Cerebellum (tissue), 4 donors: ENCODE measurements at places on chromosomes 16 and 17.

DNA sequence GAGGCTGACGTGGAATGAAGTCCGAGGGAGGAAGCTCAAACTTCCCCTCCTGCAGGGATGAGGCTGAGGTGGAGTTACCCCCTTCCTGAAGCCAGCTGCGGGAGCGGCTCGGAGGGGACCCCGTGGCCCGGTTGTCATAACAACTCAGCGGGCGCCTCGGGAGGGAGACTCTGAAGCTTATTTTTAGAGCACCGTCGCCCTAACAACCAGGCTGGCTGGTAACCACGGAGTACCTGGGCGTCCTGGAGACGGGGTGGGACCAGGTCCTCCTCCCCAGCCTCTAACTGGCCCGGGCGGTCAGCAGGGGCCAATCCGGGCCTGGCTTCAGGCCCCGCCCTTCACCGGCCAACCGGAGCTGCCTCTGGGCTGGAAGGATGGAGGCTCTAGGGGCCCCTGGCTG lies 27.7 kb downstream of the NECAB2 start:
- peak; percentile 93 for DNase-seq

DNA sequence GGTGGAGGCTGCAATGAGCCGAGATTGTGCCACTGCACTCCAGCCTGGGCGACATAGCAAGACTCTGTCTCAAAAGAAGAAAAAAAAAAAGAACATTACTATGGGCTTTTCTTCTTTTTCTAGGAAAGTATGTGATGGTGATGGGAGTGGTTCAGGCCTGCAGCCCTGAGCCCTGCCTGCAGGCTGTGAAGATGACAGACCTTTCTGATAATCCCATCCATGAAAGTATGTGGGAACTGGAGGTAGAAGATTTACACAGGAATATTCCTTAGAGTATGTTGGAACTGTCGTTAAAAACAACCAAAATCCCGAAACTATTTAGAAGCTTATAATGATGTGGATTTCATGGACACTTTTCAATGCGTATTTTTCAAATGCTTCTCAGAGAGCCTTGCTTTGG lies 5.3 kb downstream of the RMI2 start:
- DNase-seq, result no peak

- no peak for DNase-seq
Measured at GRCh38 chr17:75065562-75066151, 18.6 kb downstream of the KCTD2 start.

GRCh38 chr16:67326472-67327309 lies at the start of the genes KCTD19 and LRRC36:
TSS of gene KCTD19 (minus strand) at chr16:67326741. CDS start at chr16:67326707, 34 bp downstream.
TSS of gene LRRC36 (plus strand) at chr16:67326815. CDS start at chr16:67326863, 48 bp downstream.
- DNase-seq, result peak; percentile 78

GRCh38 chr16:51129105-51129504 lies 22.0 kb downstream of the SALL1 start:
- DNase-seq, result no peak

DNA sequence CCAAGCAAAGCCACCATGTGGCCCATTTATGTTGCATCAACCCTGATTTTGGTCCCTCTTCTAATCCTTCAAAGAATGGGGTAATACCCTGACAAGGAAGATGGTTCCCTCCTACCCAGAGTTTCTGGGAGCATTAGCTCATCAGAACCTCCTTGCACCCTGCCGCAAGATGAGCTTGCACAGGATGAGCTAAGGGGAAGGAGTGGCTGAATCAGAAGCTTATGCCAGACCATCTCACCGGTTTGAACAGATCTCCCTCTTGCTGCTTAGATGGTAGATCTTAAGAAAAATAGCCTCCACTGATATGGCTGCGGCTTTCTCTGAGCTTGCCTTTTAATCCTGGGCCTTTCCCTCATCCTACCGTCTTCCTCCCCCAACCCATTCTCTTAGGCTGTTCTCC lies 175.1 kb downstream of the SOX9 start:
- no peak for DNase-seq

GRCh38 chr16:49733313-49734009 lies 122.5 kb downstream of the ZNF423 start:
- DNase-seq, result no peak

GRCh38 chr16:10080051-10080772 lies 102.0 kb downstream of the GRIN2A start:
- peak; percentile 86 for DNase-seq

DNA sequence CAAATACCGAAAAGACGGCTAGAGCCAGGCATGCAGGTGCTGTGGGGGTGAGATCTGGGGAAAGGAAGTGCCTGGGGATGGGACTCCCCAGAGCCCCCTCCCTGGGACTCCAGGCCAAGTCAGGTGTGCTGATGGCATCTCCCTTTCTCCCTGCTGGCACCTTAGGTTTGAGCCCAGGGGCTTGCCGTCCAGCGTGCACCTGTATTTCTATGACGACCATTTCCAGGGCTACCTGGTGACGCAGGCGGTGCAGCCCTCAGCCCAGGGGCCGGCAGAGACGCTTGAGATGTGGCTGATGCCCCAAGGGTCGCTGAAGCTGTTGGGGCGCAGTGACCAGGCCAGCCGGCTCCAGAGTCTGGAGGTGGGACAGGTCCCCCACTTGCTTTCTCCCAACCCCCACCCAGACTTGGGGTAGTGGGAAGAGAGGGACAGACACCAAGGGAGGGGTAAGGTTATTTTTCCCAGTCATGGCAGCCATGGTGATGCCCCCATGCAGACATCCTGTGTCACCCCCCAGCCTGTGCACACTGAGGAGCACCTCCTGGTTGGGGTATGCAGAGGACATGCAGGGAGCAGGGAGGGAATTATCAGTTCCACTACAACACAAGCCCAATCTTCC lies 11.1 kb downstream of the XYLT2 start:
- DNase-seq, result no peak

- no peak for DNase-seq
Measured at GRCh38 chr17:60395508-60396065, 3.7 kb upstream of the USP32 start.

- no peak for DNase-seq
Measured at GRCh38 chr16:89026121-89026612, 49.2 kb upstream of the CBFA2T3 start.

GRCh38 chr17:35183332-35183731 lies 10.9 kb downstream of the SLC35G3 start:
- DNase-seq, result no peak

DNA sequence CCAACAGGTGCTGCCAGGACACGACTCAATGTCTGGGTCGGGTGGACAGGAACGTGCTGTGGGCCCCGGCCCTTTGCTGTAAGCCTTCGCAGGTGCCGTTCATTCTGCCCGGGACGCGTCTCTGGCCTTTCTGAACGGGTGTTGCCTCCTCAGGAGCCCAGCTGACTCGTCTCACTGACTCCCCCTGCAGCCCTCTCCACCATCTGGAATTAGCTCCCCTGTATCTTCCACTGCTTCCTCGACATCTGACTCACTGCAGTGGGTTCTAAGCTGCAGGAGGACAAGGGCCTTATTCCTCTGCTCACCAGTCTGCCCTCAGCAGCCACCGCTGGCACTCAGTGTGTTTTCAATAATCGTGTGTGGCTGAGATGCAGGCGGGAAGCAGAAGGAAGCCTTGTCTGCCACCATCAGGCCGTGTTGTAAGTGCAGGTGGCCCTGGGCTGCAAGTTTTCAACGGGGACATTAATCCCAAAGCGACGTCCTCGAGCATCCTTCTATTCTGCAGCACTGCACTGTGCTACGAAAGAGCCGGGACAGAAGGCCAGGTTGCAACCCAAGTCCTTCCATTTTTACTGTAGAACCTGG lies 256.2 kb downstream of the FOXL1 start:
- DNase-seq, result no peak

- no peak for DNase-seq
Measured at GRCh38 chr17:66348584-66349165, 46.3 kb downstream of the PRKCA start.

DNA sequence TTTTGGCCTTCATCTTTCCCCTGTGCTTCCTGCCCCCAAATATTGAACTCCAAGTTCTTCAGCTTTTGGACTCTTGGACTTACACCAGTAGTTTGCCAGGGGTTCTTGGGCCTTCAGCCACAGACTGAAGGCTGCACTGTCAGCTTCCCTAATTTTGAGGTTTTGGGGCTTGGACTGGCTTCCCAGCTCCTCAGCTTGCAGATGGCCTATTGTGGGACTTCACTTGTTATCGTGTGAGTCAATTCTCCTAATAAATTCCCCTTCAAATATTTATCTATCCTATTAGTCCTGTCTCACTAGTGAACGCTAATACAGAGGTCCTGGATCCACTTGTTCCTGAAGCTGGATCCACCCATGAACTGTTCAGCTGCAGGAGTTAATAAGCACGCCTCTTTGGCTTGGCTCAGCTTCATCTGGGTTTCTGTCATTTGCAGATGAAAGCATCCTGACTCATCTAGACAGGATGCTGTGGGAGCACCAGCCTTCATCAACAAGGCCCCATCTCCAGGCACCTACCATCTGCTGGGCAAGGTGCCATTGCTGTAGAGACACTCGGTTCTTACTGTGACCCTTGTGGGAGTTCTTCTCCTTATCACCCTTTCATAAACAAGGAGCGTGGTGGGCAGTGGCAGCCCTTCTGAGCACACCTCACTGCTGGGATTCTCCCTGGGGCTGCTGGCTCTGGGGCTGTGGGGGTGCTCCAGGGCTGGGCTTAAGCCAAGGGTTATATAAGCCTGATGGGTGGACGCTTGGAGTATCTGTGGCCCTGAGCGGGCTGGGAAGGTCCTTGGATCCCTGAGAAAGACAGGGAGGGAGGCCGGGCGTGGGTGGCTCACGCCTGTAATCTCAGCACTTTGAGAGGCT lies 23.1 kb downstream of the LAT start:
- DNase-seq, result no peak

GRCh38 chr16:89890886-89891657 lies 17.7 kb downstream of the TCF25 start:
- DNase-seq, result no peak

DNA sequence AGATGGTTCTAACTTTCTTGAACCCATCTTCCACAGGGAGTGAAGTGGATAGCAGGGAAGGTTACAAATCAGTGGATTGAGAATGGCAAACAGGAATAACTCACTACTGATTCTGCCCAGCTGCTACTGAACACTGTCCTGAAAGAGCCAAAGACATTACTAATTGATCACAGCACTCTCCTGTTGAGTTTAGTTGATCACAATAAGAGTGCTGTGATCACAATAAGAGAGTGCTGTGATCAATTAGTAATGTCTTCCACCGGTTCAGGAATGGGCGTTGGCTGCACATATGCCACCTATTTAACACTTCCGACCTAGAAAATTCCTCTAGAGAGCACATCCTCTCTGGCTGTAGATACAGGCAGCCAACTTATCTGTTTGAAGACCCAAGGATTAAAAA lies 11.4 kb downstream of the CFAP97D1 start:
- no peak for DNase-seq

DNA sequence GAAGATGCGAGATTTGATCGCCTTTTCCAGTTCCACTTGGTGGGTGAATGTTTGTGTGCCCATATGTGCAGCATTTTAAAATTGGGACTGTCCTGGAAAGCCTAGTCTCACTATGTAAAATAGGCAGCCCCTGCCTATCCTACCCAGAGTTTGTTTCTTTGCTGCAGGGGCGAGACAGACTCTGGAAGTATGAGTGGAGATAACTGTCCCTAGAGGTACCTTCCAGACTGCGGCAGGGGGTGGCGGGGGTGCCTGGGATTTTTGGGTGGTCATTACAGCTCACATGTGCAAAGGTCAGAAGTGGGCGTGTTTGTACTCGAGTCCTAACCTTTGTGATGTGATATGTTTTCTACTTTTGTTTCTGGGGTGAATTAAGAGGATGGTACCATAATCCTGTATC lies 36.6 kb downstream of the MPRIP start:
- DNase-seq, result no peak
